ENCODE measurements at places on chromosomes 12 and 14. TPM values are rescaled to one million over a fixed set of nuclear protein-coding genes. Genes with fewer than 3 reads are reported as not detected.

- DNase-seq: no peak
Measured at GRCh38 chr12:25384893-25385248, 134.1 kb upstream of the KRAS start.

DNA sequence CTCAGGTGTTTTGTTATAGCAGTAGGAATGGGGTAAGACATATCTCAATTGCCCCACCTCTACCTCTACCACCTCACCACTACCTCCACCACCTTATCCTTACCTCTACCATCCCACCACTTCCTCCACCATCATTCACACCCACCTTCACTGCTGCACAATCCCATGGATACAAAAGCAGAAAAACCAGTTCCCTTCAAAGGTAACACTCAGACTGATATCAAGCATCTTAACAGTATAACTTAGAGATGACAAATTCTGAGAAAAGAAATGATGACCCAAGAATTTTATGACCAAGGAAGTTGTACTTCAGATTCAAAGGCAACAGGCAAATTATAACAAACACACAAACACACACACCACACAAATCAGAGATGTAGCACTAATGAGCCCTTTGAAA is 189.4 kb downstream of the NUAK1 start:
- DNase-seq: no peak

- no peak for DNase-seq
Measured at GRCh38 chr12:27604431-27604830, 80.4 kb downstream of the PPFIBP1 start.

DNA sequence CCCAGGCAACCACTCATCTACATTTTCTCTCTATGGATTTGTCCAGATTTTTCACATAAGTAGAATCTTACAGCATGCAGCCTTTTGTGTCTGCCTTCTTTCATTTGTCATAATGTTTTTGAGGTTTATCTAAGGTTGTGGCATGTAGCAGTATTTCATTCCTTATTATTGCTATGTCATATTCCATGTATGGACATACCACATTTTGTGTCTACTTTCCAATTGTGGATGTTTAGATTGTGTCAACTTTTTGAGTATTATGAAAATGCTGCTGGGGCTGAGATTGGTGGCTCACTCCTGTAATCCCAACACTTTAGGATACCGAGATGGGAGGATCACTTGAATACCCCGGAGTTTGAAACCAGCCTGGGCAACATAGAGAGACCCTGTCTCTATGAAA is 3.2 kb upstream of the ATXN2 start:
- no peak for DNase-seq

The KRT1 gene
- not detected for total RNA-seq

The LRCOL1 gene
- total RNA-seq: not detected

DNA sequence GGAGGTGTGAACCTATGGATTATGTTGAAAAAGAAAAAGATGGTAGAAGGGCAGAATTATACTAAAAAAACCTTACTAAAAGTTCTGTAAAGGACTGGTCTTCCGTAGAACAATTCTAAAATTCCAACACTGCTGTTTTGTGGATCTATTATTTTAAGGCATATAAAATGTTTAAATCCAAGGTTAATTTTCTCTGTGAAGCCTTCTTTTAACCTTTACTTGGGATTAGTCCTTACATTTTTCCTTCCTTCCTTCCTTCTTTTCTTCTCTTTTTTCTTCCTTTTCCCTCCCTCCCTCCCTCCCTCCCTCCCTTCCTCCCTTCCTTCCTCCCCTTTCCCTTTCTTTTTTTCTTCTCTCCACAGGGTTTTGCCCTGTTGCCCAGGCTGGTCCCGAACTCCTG is 4.9 kb upstream of the GTSF1 start:
- DNase-seq: no peak

- no peak for DNase-seq
Measured at GRCh38 chr14:32593290-32593942, 264.3 kb downstream of the AKAP6 start.

The DYRK4 gene
- total RNA-seq: 60.7 TPM
